ENCODE measurements at places on chromosomes 6 and 20. TPM values are rescaled to one million over a fixed set of nuclear protein-coding genes. Genes with fewer than 3 reads are reported as not detected.

GRCh38 chr6:157607317-157608109 is 215.5 kb upstream of the SNX9 start:
- no peaks in the 10 kb centered on the region for H3K27me3 ChIP-seq
- H3K4me1 ChIP-seq = no peaks in the 10 kb centered on the region
- H3K36me3 ChIP-seq = no peaks in the 10 kb centered on the region
- no peak for DNase-seq
- H3K4me3 ChIP-seq = no peak overlapping the region

RAMACL gene
- 0.77 TPM for total RNA-seq

- no peak overlapping the region for H3K4me3 ChIP-seq
- no peak overlapping the region for H3K27ac ChIP-seq
- no peaks in the 10 kb centered on the region for H3K36me3 ChIP-seq
- DNase-seq = no peak
Observed at GRCh38 chr6:90199900-90200299, 96.7 kb downstream of the BACH2 start.

- H3K27me3 ChIP-seq = no peaks in the 10 kb centered on the region
- H3K4me1 ChIP-seq = peaks cover 46% of the 10 kb centered on the region
- no peak overlapping the region for H3K27ac ChIP-seq
- no peak for DNase-seq
Observed at GRCh38 chr6:7050004-7050403, 57.8 kb upstream of the RREB1 start.

- H3K36me3 ChIP-seq = no peaks in the 10 kb centered on the region
- H3K27ac ChIP-seq = no peak overlapping the region
- DNase-seq = no peak
- H3K4me1 ChIP-seq = no peaks in the 10 kb centered on the region
- no peak overlapping the region for H3K4me3 ChIP-seq
Observed at GRCh38 chr20:38583306-38583705, 2.3 kb downstream of the ADIG start.

DNA sequence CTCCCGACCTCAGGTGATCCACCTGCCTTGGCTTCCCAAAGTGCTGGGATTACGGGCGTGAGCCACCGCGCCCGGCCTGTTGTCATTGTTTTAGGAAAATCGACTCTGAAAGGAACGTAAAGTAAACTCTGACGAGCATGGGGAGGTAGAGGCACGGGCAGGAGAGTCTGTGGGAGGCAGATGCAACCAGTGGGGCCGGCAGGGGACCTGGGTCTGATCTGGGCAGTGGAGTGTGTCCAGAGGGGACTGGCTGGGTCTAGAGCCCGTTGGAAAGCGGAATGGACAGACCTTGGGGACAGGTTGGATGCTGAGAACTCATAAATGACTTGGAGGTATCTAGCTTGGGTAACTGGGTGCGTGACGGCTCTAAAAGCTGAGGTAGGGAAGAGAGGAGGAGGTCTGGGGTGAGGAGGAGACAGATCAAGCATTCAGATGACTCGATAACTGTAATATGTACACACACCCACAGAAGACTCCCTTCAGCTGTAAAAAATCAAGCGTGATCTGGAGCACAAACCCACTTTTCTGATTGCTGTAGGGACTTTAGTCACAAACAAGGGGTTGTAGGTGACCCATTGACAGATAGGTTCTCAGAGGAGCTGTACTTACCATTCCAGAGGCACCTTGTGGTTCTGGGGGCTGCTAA is 22.4 kb downstream of the MANBAL start:
- H3K4me1 ChIP-seq = no peaks in the 10 kb centered on the region
- no peak overlapping the region for H3K4me3 ChIP-seq
- no peak overlapping the region for H3K27ac ChIP-seq
- H3K36me3 ChIP-seq = peaks cover 3% of the 10 kb centered on the region
- DNase-seq = no peak

EFCAB8 gene
- total RNA-seq = 0.13 TPM

GRCh38 chr6:6085928-6086668 is 79.4 kb upstream of the NRN1 start:
- H3K27me3 ChIP-seq = no peaks in the 10 kb centered on the region
- H3K4me3 ChIP-seq = no peak overlapping the region
- DNase-seq = no peak
- no peaks in the 10 kb centered on the region for H3K36me3 ChIP-seq
- no peaks in the 10 kb centered on the region for H3K4me1 ChIP-seq

GRCh38 chr6:69907981-69908498 is 41.7 kb downstream of the COL19A1 start:
- no peak overlapping the region for H3K27ac ChIP-seq
- H3K4me3 ChIP-seq = no peak overlapping the region
- H3K36me3 ChIP-seq = no peaks in the 10 kb centered on the region

ECT2L gene
- total RNA-seq = not detected

- no peaks in the 10 kb centered on the region for H3K4me1 ChIP-seq
- no peak overlapping the region for H3K4me3 ChIP-seq
- no peaks in the 10 kb centered on the region for H3K27me3 ChIP-seq
- no peaks in the 10 kb centered on the region for H3K36me3 ChIP-seq
- no peak for DNase-seq
Observed at GRCh38 chr6:135329851-135330803, 149.0 kb downstream of the MYB start.

- H3K27me3 ChIP-seq = no peaks in the 10 kb centered on the region
- no peak overlapping the region for H3K4me3 ChIP-seq
- no peaks in the 10 kb centered on the region for H3K36me3 ChIP-seq
- no peak overlapping the region for H3K27ac ChIP-seq
- no peaks in the 10 kb centered on the region for H3K4me1 ChIP-seq
Observed at GRCh38 chr20:52624281-52624680, 347.9 kb upstream of the TSHZ2 start.

- no peak overlapping the region for H3K4me3 ChIP-seq
- H3K27ac ChIP-seq = no peak overlapping the region
- no peak for DNase-seq
- no peaks in the 10 kb centered on the region for H3K4me1 ChIP-seq
- H3K27me3 ChIP-seq = no peaks in the 10 kb centered on the region
Observed at GRCh38 chr6:2826131-2826530, 15.5 kb downstream of the SERPINB1 start.

DNA sequence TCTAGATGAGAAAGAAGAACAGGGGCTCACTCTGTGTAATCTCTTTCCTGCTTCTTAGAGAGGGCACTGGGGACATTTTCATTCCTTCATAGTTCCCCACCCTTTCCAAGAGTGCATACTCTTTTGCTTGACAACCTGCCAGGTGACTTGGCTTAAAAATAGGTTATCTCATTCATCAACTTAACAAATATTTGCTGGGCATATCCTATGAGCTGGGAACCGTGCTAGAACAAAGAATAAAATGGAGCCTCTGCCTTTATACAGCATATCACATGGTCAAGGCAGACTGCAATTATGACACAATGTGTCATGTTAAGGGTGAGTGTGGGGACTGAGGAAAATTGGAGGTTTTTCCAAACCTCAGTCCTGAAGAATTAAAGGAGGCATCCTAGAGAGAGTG is 209.8 kb upstream of the FOXA2 start:
- no peak overlapping the region for H3K27ac ChIP-seq
- H3K27me3 ChIP-seq = peaks cover 6% of the 10 kb centered on the region
- DNase-seq = no peak
- no peaks in the 10 kb centered on the region for H3K36me3 ChIP-seq

DNA sequence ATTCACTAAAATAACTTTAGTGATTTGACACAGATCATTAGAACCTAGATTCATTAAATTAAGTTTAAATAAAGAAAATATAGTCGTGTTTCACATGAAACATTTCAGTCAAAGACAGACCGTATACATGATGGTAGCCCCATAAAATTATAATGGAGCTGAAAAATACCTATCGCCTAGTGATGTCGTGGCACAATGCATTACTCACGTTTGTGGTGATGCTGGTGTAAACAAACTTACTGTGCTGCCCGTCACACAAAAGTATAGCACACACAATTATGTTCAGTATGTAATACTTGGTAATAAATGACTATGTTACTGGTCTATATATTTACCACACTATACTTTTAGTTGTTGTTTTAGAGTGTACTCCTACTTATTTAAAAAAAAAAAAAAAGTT is 17.3 kb downstream of the DST start:
- no peaks in the 10 kb centered on the region for H3K4me1 ChIP-seq
- no peak for DNase-seq
- H3K27ac ChIP-seq = no peak overlapping the region
- H3K4me3 ChIP-seq = no peak overlapping the region
